ENCODE measurements at places on chromosomes 11 and 22.
A peak's percentile ranks its signal among the peaks of the same experiment; 100 is the strongest.

- DNase-seq, result peak; percentile 22
Observed at GRCh38 chr11:14422052-14422813, 63.2 kb upstream of the RRAS2 start.

GRCh38 chr22:41862530-41863266 lies 29.8 kb downstream of the SREBF2 start:
- no peak for DNase-seq

- no peak for DNase-seq
Observed at GRCh38 chr11:60785806-60786361, 751 bp downstream of the MS4A10 start.

DNA sequence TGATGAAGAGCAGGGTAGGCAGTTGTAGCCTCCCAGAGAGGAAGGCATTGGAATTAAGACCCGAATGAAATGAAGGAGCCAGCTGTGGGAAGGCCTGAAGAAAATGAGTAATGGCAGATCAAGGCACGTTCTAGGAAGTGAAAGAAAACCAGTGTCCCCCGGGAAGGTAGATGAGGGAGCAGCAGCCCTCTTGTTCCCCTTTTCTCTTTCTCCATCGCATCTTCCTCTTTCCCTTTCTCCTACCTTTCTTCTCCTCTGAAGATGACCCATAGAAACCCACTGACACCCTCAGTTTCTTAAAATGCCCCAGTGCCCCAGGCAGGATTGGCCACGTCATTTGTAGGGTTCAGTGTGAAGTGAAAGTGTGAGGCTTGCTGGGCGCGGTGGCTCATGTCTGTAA lies 172.6 kb upstream of the SEZ6L start:
- no peak for DNase-seq
